ENCODE measurements at places on chromosomes 2 and 18. TPM values are rescaled to one million over a fixed set of nuclear protein-coding genes. Genes with fewer than 3 reads are reported as not detected.

The ASXL3 gene
- 0.32 TPM for total RNA-seq

The ABCG5 gene
- total RNA-seq = not detected

The HRH4 gene
- total RNA-seq = not detected

The NEUROD1 gene
- not detected for total RNA-seq

The PRKAG3 gene
- not detected for total RNA-seq

All from epithelial cell of umbilical artery (primary cell).